ENCODE measurements at places on chromosomes 7 and 10.

DNA sequence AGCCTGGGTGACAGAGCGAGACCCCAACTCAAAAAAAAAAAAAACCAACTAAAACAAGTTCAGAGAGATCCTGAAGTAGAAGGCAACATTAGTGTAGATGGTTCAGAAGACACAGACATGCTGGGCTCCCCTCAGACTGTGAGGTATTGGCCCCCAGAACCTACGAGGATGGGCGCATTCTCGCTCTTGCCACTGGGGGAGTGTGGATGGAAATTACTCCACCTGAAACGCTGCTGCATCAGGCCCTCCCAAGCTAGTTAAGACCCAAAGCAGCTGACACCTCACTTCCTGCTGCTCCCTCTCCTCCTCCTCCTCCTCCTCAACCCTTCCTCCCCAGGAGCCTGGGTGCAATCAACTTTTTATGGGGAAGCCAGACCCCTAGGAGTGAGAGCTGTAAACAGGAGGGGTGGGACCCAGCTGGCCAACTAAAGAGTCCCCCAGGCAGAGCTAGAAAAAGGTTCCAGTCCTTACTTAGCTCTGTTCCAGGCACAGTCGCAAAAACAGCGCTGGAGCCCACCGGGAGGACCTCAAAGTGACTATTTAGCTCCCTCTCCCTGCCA, 7.4 kb downstream of the SH3PXD2A start:
- DNase-seq, result no peak

- DNase-seq, result no peak
Observed at GRCh38 chr10:98446151-98446660, 529 bp downstream of the HPS1 start.

- no peak for DNase-seq
Observed at GRCh38 chr7:11430112-11430511, 401.9 kb downstream of the THSD7A start.

DNA sequence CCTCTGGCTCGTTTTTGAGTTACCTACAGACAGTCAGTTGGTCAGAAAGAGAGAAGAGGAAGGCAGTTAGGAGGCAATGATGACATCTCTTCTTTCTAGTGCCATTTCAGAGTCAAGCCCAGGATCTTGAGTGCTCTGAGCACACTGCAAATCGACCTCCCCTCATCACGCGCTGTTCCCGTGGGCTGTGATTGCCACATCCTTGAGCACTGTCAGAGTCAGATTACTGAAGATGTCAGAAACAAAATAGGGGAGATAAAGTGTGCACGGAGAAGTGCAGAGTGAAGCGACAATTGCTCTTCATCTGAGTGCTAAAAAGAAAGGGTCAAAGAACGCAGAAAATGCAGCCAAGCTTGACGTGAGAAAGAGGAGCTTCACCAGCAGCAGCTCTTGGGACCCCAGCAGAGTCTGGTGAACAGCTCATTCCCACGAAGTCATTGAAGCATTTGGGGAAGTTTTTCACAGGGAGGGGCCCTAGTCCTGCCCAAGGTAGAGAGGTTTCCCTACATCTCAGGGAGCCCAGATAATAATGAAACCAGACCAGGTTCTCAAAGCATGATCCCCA, 661.7 kb upstream of the AUTS2 start:
- no peak for DNase-seq

DNA sequence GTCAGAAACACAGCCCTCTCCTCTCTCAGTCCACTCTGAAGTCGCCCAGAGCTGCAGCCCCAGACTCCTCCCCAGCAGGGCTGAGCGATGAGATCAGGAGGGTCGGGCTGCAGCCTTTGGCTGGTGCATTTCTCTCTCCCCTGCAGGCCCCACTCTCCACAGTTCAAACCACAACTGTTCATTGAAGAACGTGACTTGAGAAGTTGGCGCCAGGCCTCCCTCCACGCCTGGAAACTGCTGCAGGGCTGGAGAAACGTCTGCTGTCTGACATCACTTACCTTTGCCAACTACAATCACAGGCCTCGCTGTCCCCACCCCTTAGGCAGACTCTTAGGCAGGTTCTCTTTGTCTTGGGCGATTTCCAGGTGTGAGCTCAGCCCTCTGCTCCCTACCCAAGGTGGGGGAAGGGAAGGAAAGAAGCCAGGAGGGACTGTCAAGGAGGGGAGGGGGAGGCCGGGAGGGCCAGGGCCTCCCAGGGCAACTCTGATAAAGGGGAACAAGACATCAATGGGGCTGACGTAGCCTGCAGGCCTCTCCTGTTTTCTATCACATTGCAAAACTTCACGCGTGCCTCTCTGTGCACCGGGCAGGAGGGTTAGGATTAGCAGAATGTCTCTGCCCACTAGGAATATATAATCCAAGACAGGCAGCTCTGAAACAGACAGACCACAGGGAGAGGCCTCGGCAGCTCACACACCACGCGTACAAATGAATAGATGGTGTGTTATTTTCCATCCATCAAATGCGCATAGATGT, 32.7 kb downstream of the CALML5 start:
- DNase-seq, result no peak

DNA sequence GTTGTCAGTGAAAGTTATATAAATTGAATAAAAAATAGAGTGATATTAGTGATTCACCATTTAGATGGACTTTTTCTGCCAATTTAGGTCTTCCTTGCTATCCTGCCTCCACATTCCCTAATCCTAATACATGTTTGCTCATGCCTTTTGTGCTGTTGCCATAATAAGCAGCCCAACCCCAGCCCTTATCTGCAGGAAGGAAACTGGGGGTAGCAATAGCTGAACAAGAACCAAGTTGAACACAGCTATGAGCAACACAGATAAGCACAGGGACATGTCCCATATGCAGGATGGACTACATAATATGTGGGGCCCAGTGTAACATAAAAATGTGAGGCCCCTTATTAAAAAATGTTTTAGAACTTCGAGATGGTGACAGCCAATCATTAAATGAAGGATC, 91.2 kb upstream of the AHR start:
- no peak for DNase-seq

GRCh38 chr10:64010711-64011110, 489.5 kb downstream of the REEP3 start:
- no peak for DNase-seq

DNA sequence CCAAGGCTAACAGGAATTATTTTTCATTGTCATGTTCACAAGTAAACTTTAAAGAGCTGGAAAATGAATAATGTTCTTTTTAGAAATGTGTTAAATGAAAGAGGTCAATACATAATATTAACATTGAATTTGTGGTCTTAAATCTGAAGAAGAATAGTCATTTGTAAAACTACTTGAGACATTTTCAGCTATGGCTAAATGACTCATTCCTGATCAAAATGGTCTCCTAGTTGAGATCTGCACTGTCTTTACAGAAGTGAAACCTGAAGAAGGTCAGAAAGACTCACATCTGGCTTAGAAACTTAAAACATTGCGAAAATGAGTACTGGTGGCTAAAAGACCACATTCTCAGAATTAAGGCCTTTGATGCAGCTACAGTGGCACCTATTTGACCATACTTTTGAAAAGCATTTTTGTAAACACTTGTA, 5.9 kb downstream of the PIK3CG start:
- no peak for DNase-seq

DNA sequence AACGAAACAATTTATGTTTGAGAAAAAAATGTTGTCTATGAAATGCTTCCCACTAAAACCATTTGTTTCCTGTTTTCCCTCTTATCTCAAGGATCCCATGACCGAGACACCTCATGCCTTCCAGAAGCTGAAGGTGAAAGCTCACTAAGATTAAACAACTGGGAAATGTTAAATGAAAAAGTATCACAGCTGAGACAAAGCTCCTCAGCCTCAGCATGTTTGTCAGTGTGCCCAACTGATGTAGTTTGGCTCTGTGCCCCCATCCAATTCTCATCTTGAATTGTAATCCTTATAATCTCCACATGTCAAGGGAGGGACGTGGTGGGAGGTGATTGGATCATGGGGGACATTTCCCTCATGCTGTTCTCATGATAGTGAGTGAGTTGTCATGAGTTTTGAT, 327.3 kb downstream of the HTR7 start:
- no peak for DNase-seq

DNA sequence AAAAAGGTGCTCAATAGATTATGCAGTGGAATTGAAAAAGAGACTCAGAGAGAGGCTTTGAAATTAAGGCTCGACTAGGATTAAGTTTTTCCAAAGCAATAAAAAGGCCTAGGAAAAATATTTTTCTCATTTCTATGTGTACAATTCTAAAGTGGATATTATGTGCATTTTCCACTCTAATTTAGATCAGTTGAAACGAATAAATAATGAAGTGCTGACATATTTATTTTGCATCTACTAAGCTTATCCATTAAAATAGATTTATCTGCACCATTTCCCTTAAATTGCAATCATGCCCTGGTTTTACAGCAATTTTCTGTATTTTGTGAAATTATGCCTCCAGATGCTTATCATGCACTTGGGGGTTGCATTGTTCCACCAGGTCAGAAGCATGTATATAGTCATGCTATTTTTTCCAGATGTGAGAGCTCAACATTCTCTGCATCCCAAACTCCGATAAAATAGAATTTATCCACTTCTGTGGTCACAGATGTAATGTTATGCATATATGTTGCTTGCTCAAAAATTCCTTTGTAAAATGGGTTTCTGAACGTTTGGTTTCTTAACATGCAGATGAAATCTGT, 18.3 kb downstream of the FIGNL1 start:
- no peak for DNase-seq

DNA sequence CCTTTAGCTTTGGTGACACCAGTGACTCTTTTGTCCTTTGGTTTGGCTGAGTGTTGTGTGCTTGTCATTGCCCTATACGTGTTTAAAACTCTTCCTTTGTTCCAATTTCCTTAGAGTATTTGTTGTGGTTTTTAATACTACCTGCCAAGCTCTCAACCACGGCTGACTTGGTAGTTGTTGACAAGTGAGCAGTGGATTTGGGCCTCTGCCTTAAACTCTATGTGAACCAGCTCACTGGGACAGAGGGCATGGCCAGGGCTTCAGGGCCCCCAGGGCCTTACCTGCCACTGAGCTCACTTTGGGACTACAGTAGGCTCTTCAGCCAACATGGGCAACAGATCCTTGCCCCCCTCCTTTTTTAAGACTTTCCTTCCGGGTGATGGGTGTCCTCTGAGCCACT, 9.6 kb upstream of the DMBT1 start:
- DNase-seq, result no peak

- DNase-seq, result no peak
Observed at GRCh38 chr10:113126229-113127201, 176.5 kb downstream of the TCF7L2 start.

- DNase-seq, result no peak
Observed at GRCh38 chr10:110664483-110665420, 20.6 kb downstream of the RBM20 start.

DNA sequence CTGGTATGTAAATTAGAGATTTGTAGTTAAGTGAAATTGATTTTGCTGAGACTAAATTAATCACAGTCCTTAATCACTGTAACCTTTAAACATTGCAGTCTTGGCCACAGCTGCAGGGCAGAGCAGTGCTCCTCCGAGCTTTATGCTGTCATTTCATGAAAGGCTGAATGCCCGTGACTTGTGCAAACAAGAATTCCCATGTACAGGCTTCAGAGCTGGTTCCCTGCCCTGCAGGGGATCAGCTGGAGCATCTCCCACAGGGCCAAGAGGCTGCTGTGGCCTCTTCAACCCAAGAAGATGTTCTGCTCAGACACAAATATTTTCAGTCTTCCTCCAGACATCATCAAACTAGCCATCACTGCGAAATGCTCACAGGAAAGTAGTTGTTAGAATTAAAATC, 419.1 kb downstream of the AUTS2 start:
- DNase-seq, result no peak

DNA sequence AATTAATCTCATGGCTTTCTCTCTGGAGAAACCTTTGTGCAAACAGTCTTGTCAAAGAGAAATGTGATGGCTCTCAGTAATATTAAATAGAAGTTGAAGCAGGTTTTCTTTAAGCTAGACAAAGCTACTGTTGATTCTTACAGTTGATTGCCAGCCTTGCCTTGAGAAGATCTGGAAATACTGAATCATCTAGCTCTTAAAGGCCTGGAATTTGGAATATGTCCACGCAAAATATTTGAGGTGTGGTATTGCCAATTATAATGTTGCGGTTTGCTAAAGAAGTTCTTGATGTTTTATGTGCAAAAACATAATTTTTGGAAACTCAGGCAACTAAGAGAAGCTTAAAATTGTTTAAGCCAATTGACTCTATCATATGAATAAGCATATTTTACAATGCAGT, 371.9 kb downstream of the PHF14 start:
- no peak for DNase-seq

DNA sequence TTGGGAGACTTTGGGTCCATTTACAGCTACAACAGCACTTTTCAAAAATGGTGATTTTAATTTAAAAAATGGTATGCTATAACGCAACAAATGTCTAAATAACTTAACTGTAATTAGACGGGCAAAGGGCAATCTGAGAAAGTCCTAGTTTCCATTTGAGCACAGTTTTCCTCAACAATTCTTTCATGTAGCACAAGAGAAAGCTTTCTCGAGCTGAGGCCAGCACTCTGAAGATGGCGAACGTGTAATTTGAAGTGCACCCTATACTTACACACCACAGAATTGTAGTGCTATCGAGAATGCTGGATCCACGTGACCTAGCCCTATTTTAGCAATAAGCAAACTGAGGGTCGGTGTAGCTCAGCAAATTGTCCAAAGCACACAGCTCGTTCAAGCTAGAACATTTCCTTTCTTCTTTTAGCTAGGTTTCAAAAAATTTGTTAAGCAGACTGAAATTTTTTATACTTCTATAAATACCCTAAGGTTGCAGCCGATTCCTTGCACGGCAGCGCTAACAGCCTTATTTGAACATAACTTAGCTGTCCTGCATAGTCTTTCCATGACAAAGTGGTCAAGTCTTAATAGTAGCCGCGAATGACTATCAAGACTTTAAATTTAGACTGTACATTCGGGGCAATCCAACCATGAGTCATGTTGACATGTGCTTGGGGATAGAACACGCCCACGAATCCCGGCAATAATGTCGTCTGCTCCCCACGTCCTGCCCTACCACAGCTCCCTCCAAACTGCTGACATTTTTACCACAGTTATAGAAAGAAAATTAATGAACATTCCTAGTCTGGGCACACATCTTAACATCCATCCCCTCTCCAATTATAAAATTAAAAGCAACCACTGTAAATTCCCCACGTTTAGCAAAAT, 10.0 kb downstream of the KLF6 start:
- DNase-seq, result no peak

GRCh38 chr7:151607464-151607867, 87.8 kb upstream of the RHEB start:
- no peak for DNase-seq

DNA sequence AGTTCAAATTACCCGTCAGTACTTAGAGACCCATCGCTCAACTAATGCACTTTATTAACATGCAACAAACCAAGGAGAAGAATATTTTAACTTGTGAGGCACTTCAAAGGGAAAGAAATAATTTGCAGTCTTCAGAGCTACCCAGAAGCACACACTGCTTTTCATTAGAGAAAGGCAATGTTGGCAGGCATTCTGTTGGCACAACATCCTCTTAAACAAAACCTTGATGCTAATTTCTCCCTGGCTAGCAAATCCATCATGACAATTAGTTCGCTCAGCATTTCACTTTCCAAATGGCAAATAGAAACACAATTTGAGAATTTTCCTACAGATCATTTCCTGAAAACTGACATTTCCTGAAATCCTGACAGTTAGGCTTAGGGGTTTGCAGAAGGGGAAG, 155.6 kb upstream of the FAM13C start:
- no peak for DNase-seq

GRCh38 chr10:82206831-82207230, 331.8 kb downstream of the NRG3 start:
- DNase-seq, result no peak

GRCh38 chr10:35336921-35337823, 863 bp downstream of the CCNY start:
- no peak for DNase-seq

GRCh38 chr7:155011086-155011485, 8.2 kb upstream of the PAXIP1 start:
- no peak for DNase-seq

Data from stimulated activated CD8-positive, alpha-beta memory T cell treated with anti-CD3 and anti-CD28 coated beads, Interleukin-4, amount 100 ng/mL, for 4 hours (primary cell).